Glomerular endothelial cell (primary cell): ENCODE measurements at places on chromosomes 3 and 15.

DNA sequence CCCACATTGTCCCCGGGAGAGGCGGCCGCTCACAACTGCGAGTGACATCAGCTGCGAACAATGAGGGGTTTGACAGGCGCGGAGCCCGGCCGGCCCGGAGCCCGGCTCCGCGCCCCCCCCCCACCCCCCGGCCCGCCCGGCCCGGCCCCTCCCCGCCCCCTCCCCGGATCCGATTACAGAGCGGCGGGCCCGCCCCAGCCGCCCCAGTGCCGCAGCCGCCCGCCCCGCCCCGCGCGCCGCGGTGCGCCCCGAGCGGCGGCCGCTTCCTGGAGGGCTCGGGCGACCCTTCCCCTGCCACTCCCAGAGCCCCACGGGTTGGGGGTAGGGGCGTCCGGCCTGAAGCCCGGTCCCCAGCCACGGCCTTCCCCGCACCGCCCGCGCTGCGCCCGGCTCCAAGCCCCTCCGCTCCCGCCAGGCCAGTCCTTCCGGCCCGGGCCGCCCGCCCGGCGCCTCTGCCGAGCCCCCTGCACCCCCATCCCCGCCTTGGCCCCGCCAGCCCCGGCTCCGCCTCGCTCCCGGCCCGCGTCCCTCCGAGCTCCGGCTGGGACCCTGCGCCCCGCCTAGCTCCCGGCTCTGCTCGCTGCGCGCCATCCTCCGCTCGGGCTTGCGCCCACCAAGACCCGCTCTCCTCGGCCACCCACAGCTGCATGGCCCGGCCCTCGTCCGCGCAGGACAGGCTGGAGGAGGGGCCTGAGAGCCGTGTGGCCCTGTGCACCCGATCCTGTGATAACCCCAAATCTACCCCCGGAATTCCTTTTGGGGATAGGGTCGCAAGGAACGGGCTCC, at the start of gene PCBP4:
PCBP4 (minus strand) TSS at position 71 of the 786 bp plus-strand sequence. CDS start 6,214 bp downstream, outside the sequence.
- no peak for DNase-seq

DNA sequence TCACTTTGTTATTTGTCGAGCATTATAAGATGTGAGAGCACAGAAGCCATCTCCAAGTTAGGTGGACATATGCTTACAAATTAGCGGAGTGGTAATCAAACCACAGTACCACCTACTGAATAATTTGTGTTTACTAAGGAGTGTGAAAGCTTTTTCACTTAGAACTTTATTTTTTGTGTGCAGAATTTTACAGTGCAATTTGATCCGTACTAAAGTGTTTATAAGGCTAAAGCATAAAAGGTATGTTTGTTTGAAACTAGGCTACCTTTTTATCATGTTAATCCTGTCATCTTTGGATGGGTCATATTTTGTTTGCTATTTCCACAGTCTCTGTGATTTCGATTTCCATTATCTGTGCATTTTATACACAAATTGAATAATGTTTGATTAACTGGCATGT, 37.5 kb downstream of the MAP2K5 start:
- no peak for DNase-seq

GRCh38 chr3:12984023-12984823, 89.0 kb downstream of the IQSEC1 start:
- DNase-seq: no peak

DNA sequence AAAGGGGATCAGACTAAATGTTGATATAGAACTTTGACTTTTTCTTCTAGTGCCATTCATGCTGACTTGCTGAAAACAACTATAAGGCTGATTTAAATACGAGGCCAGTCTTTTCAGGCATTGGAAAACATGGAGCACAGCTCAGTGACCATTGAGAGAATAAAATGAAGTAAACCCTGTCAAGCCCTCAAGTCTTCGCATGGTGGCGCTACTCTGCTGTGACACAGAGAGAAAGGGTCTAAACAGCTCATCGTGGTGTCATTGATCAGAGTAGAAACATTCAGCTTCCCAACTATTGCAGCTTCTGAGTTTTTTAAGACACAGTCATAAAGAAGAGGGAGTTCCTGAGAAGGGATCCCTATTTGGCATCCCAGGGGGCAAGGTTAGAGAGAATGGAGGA, 716.2 kb downstream of the DIPK2A start:
- DNase-seq: no peak

DNA sequence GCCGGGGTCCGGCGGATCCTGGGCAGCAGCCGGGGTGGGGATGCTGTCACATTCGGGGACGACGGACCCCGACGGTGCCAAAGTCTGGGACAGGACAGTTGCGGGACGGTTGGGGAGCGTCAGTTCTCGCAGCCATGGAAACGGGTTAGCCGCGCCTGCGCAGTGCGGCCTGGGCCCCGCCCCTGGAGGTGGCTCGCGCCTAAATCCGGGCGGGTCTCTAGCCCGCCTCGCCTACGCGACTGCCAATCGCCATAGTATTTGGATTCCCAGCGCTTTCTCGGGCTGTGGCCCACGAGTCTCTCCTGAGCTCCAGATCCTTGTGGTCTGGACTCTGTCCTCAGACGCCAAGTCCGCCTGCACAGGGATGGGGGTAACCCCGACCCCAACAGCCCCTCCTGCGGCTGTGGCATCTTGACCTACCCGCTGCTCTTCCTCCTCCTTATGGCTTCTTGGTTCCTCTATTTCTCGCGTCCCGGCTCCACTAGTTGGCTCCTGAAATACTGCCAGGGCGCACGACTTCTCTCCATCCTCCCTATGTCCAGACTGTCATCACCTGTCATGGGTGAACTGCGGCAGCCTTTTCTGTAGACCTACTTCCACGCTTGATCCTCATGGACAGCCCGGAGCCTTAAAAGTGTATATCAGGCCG, at the start of gene ZMYND10:
ZMYND10 (minus strand) TSS at position 147 of the 649 bp plus-strand sequence. CDS start 153 bp downstream, outside the sequence.
- no peak for DNase-seq

DNA sequence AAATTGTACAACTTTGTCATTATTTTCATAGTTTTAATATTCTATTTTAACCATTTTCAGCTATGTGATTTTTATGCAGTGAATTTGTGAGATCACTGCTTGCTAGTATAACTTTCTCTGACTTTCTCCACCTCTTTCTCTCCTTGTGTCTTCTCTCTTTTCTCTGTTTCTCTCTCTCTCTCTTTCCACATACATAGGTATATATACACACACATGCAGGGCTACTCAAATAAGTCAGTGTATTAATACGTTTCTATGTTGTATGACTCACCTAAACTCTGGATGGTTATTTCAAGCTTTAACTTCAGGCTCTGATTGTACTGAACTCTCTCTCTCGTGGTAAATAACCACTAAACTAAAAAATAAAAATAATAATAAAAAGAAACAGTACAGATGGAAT, 1389.3 kb upstream of the ALCAM start:
- no peak for DNase-seq

DNA sequence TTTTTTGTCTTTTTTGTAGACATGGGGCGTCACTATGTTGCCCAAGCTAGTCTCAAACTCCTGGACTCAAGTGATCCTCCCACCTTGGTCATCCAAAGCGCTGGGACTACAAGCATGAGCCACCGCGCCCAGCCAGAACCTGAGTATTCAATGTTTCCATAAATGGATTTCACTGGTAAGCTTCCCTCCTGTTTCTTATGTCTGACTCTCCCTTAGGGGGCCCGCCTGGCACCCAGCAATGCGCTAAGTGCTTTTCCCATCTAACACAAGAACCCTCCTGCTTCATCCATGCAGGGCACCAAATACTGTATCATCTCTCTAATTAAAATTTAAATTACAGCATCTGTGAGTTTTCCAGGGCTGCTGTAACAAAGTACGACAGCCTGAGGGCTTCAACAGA, 44.9 kb downstream of the KLF15 start:
- no peak for DNase-seq

- no peak for DNase-seq
Measured at GRCh38 chr3:96986241-96986640, 171.8 kb downstream of the EPHA6 start.
